Activated CD4-positive, alpha-beta T cell treated with anti-CD3 and anti-CD28 coated beads for 36 hours (primary cell): ENCODE measurements at places on chromosomes 5 and 9. TPM values are rescaled to one million over a fixed set of nuclear protein-coding genes. Genes with fewer than 3 reads are reported as not detected.

- DNase-seq: no peak
These were observed 236.2 kb upstream of the NREP start for GRCh38 chr5:111993242-111993641.

GRCh38 chr5:151094030-151094851 lies 13.4 kb upstream of the TNIP1 start:
- peak; percentile 82 for DNase-seq

GRCh38 chr5:43123887-43124286 lies 3.2 kb downstream of the ZNF131 start:
- no peak for DNase-seq

DNA sequence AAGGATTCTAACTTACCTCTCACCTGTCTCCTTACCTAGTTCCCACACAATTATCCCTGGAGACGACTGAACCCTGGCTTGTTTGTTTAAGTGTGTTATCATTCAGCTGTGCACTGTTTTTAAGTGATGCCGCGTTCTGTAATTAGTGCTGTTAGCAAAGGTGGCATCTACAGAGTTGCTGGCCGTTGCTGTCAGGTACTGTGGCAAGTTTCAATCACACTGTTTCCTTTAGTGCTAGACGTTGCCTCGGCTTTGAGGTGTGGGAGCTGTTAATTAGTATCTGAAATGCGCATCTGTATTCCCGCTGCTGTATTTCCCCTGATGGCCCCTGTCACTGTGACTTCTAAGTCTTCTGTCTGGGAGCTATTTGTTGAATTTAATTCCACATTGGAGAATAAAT lies 193.8 kb upstream of the GAS1 start:
- no peak for DNase-seq

DNA sequence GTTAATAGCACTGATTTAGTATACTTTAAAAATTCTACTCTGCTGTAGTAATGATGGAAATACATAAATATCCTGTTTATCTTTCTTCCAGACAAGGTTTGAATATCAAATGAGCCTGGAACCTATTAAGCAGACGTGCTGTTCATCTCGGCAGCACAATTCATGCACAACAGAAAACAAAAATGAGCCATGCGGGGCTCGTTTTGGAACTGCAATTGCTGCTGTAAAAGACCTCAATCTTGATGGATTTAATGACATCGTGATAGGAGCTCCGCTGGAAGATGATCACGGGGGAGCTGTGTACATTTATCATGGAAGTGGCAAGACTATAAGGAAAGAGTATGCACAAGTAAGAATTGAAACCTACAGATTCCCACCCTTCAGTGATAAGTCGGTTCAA lies 79.1 kb upstream of the ITGA2 start:
- DNase-seq: no peak

GRCh38 chr9:20314981-20315380 lies 307.3 kb downstream of the MLLT3 start:
- peak; percentile 27 for DNase-seq

DNA sequence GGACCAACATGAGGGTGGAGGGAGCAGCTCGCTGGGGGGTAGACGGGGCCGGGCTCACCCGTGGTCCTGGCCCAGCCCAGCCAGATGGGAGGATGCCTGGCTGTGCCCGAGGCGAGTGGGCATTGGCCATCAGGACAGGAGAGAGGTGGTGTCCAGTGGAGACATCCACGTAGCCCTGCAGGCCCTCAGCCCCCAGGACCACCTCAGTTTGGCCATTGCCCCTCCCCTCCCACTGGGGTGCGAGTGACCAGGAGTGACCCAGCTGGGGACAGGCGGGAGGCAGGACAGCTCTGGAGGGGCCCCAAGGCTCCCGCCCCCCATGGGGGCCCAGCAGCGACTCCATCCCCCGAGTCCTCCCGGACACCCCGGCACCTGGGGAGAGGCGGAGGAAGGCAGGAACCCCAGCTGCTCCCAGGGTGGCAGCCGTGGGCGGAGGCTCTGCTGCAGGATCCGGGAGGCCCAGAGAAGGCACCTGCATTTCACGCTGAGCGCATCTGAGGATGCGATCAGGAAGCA lies 8.3 kb downstream of the NOXA1 start:
- DNase-seq: no peak

DNA sequence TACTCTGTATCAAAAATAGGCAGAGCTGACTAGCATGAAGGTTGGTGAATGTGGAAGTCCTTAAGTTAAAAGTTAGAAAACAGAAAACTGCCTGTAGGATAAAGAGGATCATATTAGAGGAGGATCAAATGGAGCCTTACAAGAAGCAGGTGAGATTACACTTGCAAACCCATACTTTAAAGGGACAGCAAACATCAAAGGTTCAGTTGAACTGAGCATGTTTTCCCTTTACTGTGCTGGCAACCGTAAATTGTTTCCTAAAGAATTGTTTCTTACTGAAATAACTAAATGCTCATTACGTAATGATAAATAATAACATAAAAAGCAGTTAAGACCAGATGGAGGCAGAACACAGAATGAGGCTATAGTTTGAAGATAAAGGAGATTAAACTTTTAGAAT lies 465.3 kb upstream of the FTMT start:
- no peak for DNase-seq

GRCh38 chr5:29089591-29090130 lies 2051.3 kb upstream of the CDH9 start:
- no peak for DNase-seq

DNA sequence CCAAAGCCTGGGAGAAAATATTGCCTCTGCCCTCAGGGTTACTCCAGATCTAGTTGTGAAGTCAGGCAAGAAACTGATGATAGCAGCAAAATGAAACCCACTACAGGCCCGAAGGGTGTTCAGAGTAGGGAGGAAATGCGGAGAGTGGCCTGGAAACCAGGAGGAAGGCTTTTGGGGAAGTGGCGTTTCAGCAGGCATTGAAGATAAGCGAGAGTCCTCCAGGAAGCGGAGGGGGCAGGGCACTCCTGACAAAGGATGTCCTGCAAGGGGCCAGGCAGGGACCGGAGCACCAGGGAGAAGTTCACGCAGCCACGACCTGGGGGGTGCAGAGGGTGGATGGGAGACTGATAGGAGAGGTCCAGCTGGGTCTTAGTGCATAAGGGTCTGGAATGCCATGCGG lies 7.8 kb upstream of the FOXI1 start:
- no peak for DNase-seq

DNA sequence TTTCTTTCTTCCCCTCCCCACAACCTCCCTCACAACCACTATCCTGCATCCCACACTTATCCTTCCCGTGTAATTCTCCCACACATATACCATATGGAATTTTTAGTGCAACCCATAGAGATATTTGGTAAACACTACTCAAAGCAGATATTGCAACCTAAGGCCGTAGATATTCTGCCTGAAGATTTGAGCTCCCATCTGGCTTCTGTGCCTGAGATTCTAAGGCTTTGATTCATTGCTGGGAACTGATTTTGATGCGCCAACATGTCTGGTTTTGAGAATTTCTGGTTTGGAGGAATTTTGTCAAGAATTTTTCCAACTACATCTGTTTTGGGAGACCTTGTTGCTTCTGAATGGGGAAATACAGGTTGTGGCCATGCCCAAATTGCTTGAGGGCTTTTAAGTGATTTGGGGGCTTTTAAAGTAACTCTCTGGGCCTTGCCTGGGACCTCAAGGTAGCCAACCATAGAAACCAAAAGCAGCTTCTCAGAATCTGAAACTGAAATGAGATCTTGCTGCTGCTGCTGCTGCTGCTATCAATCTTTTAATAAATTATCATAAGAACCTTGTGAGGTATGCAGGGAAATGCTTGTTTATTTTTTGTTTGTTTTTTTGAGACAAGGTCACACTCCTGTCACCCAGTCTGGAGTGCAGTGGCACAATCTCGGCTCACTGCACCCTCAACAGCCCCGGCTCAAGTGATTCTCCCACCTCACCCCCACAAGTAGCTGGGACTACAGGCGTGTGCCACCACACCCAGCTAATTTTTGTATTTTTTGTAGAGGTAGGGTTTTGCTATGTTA lies 36.2 kb downstream of the PLAC8L1 start:
- no peak for DNase-seq

GRCh38 chr9:128106940-128107467 lies 20.5 kb downstream of the PTGES2 start:
- DNase-seq: no peak

DNA sequence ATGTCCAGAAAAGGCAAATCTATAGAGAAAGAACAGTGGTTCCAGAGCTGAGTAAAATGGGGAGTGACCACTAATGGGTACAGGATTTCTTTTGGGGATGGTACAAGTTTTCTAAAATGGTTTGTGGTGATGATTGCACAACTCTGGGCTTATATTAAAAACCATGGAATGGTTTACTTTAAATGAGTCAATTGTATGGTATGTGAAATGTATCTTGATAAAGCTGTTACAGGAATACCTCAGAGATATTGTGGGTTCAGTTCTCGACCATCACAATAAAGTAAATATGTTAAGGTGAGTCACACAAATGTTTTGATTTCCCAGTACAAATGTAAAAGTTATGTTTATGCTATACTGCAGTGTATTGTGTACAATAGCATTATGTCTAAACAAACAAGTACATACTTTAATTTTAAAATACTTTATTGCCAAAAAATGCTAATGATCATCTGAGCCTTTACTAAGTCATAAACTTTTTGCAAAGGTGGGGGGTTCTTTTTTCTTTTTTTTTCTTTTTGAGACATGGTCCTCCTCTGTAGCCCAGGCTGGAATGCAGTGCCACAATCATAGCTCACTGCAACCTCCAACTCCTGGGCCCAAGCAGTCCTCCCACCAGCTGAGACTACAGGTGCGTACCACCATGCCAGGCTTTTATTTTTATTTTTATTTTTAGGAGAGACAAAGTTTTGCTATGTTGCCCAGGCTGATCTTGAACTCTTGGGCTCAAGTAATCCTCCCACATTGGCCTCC lies 65.9 kb downstream of the SHOC1 start:
- no peak for DNase-seq

- no peak for DNase-seq
These were observed 138.5 kb upstream of the FREM1 start for GRCh38 chr9:15048772-15049171.

DNA sequence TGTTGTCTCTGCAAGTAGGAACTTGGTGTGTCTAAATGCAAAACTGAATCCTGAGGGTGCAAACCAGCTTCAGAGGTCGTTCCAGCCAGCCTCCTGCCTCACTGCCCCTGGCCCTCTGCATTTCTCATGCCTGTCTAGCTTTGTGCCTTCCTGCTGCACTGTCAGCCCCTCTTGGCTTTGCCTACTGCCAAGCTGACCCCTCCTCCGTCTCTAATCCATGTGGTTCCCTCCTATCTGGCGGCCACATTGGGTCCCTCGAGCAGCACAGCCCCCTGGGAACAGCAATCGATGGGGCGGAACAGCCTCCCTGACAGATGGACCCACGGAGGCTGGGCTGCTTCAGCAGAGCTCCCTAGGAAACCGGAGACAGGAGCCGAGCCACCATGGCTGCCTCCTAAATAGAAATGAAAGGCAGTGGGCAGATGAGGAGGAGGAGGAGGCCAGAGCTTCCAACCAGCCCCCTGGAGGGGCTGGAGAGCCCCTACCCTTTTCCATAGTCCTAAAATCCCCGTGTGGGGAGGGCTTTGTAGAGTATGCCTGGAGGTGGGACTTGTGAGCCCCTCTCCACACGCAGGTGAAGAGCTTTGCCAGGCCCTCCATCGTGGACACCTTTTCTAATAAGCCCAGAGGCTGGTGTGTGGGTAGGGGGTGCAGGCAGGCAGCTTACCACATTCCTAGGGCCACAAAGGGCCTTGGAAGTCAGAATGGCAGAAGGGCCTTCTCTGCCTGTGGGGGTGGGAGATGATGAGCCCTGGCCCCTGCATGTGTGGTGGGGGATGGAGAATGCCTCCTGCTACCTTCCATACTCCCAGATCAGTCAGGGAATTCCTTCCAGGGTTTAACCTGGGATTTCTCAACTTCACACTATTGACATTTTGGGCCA lies 9.2 kb upstream of the CXXC5 start:
- DNase-seq: no peak

GRCh38 chr5:133714161-133714915 lies 102.0 kb upstream of the FSTL4 start:
- DNase-seq: no peak

GRCh38 chr5:96408210-96408777 lies 24.8 kb downstream of the PCSK1 start:
- no peak for DNase-seq

- no peak for DNase-seq
These were observed 8.7 kb upstream of the CDKN2AIPNL start for GRCh38 chr5:134420343-134420742.

DNA sequence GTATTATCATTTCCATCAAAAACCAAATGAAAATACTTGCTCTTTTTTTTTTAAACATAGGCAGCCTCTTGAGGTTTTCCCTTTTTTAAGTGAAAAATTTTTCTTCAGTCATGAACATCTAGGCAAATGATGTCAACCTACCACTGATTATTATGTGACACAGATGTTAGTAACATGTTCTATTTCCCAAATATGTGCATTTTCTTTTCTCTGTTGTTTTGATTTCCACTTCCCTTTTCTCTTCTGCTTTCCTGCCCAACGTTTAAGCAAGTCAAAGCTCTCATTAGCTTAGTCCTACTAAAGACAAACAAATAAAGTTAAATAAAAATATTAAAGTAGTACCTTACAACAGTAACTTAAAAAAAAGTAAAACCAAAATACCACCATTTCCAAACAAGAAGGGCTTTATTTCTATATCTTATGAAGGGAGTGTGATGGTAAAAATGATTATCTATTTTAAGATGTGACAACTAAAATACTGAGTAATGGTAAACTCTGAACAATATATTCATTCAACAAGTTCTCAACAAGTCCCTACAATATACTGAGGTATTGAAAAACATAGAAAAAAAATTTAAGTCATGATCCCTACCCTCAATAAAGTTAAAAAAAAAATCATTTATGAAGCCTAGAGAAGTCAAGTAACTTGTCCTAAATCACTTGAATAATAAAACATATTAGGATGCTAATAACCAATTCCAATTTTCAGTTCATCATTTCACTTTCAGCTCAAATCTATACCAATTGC lies 9.4 kb downstream of the SLC38A9 start:
- DNase-seq: no peak

DNA sequence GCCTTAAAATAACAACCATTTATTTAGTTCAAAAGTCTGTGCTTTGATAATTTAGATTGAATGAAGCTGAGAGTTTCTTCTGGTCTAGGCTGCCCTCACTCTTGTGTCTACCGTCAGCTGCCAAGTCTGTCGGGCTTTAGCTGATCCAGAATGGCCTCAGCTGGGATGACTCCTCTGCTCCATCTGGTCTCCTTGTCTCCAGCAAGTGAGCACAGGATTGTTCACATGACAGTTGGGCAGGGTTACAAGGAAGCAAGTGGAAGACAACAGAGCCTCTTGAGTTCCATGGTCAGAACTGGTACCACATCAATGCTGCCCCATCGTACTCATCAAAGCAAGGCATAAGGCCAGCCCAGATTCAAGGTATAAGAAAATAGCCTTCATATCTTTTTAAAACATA lies 9.0 kb downstream of the HTR1A start:
- DNase-seq: no peak

The UBQLN1 gene
- total RNA-seq: 116 TPM

The PAEP gene
- total RNA-seq: not detected

The PRKACG gene
- not detected for total RNA-seq

The PCDHGA3 gene
- not detected for total RNA-seq

The HTR1A gene
- not detected for total RNA-seq

The PPP2R2B gene
- 0.85 TPM for total RNA-seq

The PCDHA1 gene
- total RNA-seq: not detected

The SECISBP2 gene
- total RNA-seq: 49.9 TPM

The LCN9 gene
- not detected for total RNA-seq

The ACTBL2 gene
- not detected for total RNA-seq

The CORO2A gene
- total RNA-seq: 10.3 TPM

The WDR31 gene
- 2.1 TPM for total RNA-seq
